ENCODE measurements at places on chromosomes 13 and 19. TPM values are rescaled to one million over a fixed set of nuclear protein-coding genes. Genes with fewer than 3 reads are reported as not detected.

- DNase-seq = no peak
These were observed 178.8 kb downstream of the KATNAL1 start for GRCh38 chr13:30128591-30128990.

DNA sequence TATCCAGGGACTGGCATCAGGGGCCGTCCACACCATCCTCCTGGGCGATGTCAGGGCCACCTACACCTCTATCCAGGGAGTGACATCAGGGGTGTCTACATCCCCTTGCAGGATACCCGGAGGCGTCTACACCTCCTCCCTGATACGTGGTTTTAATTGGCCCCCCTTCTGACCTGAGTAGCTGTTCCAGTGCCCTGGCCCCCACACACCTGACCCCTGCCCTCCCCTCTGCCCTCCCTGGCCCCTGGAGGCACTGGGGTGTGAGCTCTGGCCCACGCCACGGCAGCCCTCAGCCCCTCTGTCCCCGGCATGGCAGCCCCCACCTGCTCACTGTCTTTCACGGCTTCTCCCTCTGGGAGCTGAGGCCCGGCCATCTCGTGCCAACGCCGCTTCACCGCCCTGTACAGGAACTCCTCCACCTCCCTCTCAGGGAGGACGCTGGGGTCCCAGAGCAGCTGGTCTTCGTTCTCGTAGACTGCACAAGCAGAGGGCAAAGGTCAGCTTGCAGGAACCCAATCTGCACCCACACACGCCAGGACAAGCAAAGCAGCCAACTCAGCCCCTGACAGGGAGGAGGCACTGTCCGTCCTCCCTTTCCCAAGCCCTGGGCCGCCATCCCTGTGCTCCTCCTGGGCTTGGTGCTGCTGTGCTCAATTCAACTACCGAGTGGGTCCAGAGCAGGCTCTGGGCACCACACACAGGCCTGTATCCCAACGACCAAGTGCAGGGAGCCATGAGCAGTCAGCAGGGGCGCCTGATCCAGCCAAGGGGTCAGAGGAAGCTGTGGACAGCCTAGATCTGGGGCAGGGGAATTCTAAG is 22.2 kb upstream of the PLPP2 start:
- no peak for DNase-seq

- no peak for DNase-seq
These were observed 53.6 kb downstream of the DGKH start for GRCh38 chr13:42101821-42102585.

DNA sequence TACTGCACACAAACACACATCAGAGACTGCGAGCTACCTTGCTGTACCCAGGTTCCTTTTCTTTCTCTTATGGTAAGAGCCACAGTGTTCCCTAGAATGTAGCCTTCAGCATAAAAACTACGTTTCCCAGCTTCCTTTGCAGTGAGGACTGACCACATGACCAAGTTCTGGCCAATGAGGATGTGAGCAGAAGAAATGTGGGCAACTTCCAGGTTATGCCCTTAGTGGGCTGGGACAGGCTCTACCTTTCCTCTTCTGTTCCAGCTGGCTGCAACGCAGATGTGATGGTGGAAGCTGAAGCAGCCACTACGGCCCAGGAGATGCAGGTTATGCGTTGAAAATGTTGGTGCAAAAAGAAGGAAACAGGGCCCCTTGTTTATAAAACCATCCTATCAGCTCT is 27.5 kb downstream of the VRK3 start:
- no peak for DNase-seq

- DNase-seq = no peak
These were observed 17.9 kb upstream of the CSNK1A1L start for GRCh38 chr13:37123337-37123736.

DNA sequence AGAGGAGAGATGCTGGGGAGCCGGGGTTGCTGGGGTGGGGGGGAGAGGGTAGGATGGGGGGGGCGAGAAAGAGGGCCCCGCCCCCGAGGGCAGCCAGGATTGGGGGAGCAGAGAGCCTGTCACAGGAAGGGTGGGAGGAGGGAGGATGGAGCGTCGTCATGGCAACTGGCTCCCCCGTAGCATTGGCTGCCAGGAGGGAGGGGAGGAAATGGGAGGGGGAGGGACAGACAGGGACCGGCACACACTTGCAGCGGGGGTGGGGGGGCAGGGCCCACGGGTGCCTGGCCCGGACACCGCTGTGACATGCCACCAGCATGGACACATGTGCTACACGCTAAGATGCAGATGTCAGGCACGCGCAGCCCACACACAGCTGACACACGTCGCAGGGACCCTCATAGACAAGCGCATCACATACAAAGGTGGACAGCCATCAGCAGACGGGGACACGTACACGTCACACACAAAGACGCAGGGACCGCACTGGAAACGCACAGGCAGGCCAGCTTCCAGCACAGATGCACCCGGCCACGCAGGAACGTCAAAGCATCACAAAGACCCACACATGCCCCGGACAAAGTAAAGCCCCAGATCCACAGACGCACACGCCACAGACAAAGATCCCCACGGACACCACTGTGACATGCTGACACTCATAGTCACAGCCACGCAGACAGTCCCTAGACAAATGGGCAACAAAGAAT is at the start of gene LMTK3:
Gene LMTK3, minus strand, starts transcription at position 36 of the 704 bp plus-strand sequence. CDS start 259 bp downstream, outside the sequence.
- DNase-seq = no peak

ZIC5 gene
- total RNA-seq = not detected
